SJSA1 (cell line): ENCODE measurements at places on chromosomes 6 and 20. TPM values are rescaled to one million over a fixed set of nuclear protein-coding genes. Genes with fewer than 3 reads are reported as not detected.

DNA sequence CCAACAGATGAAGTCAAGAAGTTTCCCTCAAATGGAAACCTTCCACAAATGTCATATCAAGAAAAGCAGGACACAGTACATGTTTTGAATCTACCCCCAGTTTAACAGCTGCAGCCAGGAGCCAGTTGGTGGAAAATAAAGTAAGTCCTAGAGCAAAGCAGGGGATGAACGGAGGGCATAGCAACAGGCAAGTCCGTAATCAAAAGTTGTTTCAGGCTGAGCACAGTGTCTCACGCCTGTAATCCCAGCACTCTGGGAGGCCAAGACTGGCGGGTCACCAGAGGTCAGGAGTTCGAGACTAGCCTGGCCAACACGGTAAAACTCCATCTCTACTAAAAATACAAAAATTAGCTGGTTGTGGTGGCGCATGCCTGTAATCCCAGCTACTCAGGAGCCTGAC, 2.4 kb upstream of the SALL4 start:
- DNase-seq = no peak
- H3K27ac ChIP-seq = no peak overlapping the region
- no peak overlapping the region for H3K4me3 ChIP-seq
- H3K36me3 ChIP-seq = no peaks in the 10 kb centered on the region

The ZNF165 gene
- 0.08 TPM in 1 of 2 replicates, not detected in the other for total RNA-seq

- peaks cover 56% of the 10 kb centered on the region for H3K27me3 ChIP-seq
- H3K27ac ChIP-seq = no peak overlapping the region
- no peaks in the 10 kb centered on the region for H3K36me3 ChIP-seq
- DNase-seq = no peak
Measured at GRCh38 chr6:93417421-93418013, 1.8 kb downstream of the EPHA7 start.

DNA sequence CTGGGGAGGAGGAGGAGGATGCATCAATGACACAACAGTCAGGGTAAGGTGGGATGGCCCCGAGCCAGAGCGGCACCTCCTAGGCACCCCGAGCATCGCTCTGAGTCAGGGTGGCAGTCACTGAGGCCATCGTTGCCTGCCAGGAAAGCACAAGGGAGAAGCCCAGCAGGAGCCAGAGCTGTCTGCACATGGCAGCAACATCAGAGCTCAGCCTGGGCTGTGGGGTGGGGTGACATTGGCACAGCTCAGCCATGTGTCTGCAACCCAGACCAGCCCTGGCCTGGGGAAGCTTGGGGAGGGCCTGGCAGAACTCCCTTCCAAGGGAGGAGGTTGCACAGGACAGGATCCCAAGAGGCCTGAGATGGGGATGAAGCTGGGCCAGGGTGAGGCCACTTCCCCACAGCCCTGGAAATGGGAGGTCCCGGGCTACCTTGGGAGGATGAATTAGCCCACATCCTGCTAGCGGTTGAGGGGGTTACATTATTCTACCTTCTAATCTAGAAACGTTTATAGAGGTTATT, 255.6 kb downstream of the MAFB start:
- no peak overlapping the region for H3K27ac ChIP-seq
- H3K36me3 ChIP-seq = no peaks in the 10 kb centered on the region
- H3K27me3 ChIP-seq = no peaks in the 10 kb centered on the region
- no peaks in the 10 kb centered on the region for H3K4me1 ChIP-seq

- H3K27me3 ChIP-seq = peaks cover 22% of the 10 kb centered on the region
- peak overlapping the region; percentile 90 for H3K27ac ChIP-seq
- DNase-seq = no peak
- peak overlapping the region; percentile 82; the same call in 1 of the 2 replicates for H3K4me3 ChIP-seq
- peaks cover 64% of the 10 kb centered on the region for H3K4me1 ChIP-seq
- H3K36me3 ChIP-seq = peaks cover 45% of the 10 kb centered on the region
Measured at GRCh38 chr6:131951576-131952230, 531 bp upstream of the CCN2 start.

DNA sequence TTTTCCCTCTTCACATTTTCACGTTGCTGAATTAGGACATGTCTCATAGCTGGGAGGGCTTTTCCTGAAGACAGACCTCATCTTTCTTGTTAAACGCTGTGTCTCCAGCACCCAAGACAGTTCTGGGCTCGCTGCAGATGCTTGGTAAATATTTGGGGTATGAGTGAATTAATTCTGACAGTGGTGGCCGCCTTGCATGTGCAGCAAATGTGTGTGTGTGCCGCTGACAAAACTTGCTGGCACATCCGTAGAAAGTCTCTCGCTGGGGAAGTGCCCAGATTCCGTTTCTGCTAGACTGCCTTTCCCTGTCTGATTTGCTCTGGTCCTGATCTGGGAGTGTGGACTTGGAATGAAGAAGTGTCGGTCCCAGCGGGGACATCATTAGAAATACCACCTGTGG, 48.2 kb upstream of the ZNFX1 start:
- H3K36me3 ChIP-seq = no peaks in the 10 kb centered on the region
- no peak overlapping the region for H3K27ac ChIP-seq
- no peaks in the 10 kb centered on the region for H3K4me1 ChIP-seq
- DNase-seq = no peak
- no peak overlapping the region for H3K4me3 ChIP-seq

DNA sequence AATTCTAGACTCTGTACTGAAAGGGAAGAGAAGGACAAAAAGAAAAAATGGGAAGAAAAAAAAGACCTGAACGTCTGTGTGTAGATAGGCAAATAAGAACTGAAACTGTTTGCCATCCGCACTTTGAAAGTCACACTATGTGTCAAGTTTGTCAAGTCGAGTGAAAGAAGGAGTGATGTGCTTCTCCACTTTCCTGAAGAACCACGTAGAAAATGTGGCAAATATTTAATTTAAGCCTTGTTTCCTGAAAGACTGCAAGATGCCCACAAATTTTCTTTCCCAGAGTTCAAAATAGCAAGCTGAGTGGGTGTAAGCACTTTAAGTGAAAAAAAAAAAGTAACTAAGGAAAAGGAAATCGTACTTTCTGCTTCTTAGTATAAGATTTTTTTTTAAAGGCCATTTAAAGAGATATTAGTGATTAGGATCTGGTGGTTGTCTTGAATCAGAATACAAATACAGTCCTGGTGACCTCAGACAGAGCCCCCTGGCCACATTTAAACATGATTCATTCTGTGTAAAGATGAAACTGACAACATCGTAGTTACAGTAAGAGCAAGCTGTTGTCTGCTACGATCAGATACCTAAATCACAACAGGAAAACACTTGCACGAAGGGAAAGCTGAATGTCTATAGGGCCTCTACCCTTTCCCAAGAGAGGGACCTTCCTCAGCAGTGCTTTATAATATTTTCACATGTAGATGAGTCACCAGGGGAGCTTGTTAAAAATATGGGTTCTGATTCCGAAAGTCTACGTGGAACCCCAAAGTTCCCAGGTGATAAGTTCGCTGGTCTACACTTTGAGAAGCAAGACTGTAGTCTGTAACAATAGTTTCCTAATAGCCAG, 102.3 kb downstream of the HIVEP2 start:
- no peaks in the 10 kb centered on the region for H3K27me3 ChIP-seq
- H3K4me1 ChIP-seq = peaks cover 64% of the 10 kb centered on the region
- H3K27ac ChIP-seq = peak overlapping the region; percentile 48
- peak; percentile 43 for DNase-seq
- H3K4me3 ChIP-seq = no peak overlapping the region

The BANF2 gene
- not detected in 2 replicates for total RNA-seq

DNA sequence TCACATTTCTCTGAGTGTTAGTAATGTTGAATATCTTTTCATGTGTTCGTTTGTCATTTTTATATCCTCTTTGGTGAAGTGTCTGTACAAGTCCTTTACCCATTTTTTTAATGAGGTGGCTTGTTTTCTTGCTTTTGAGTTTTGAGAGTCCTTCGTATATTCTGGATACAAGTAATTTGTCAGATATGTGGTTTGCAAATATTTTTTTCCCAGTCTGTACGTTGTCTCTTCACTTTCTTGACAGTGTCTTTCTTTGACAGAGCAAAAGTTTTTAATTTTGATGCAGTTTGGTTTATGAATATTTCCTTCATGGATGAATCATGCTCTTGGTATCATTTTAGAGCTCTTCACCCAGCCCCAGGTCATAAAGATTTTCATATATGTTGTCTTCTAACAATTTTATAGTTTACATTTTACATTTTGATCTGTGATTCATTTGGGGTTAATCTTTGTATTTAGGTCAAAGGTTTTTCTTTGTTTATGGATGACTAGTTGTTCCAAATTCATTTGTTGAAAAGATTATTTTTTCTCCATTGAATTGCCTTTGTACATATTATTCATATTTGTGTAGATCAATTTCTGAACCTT, 152.5 kb downstream of the MRPL14 start:
- H3K4me3 ChIP-seq = no peak overlapping the region
- no peaks in the 10 kb centered on the region for H3K4me1 ChIP-seq

DNA sequence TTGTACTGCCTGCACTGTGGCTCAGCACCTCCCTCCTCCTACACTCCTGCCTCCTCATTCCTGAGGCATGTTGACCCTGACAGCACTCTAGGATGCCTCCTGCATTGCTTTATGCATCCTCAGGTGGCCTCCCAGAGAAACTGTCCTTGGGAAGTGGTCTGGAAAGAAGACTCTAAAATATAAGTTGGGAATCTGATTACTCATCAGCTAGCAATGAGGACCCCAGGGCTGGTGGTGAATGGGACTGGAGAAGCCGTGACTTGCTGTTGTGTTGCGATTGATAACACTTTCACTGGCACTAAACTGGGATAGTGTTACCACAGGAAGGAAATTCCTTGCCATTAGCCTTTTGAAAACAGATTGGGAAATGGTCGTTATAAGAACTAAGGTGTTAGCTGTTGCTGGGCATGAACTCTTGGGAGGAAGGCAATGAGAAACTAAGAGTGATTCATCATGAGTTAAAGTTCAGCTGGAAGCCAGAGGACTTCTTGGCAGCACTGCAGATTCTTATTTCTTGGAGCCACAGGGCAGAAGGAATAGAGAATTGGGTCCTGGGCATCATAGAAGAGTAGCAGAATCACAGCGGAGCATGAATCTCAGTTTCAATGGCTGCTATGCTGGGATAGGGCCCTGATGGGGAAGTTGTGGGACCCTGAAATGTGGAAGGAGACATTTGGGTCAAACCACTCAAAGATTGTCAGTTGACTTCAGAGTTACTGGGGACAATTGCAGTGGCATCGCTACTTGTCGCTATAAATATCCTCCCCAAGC, 10.1 kb upstream of the SIRPD start:
- H3K36me3 ChIP-seq = no peaks in the 10 kb centered on the region
- H3K4me3 ChIP-seq = no peak overlapping the region

DNA sequence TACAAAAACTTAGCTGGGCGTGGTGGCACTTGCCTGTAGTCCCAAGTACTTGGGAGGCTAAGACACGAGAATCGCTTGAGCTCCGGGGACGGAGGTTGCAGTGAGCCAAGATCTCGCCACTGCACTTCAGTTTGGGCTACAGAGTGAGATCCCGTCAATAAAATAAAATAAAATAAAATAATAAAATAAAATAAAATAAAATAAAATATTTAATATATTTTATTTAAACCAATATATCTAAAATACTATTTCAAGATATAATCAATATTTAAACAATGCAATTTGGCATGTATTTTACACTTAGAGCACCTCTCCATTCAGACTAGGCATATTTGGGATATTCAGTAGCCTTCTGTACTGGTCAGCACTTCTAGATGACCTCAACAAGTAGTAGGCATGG, 142.1 kb downstream of the FOXA2 start:
- peaks cover 4% of the 10 kb centered on the region; the same call in 1 of the 2 replicates for H3K4me1 ChIP-seq
- no peak for DNase-seq
- no peaks in the 10 kb centered on the region for H3K27me3 ChIP-seq
- no peaks in the 10 kb centered on the region for H3K36me3 ChIP-seq

The TBC1D32 gene
- total RNA-seq = 2.1 and 4.8 TPM in 2 replicates

DNA sequence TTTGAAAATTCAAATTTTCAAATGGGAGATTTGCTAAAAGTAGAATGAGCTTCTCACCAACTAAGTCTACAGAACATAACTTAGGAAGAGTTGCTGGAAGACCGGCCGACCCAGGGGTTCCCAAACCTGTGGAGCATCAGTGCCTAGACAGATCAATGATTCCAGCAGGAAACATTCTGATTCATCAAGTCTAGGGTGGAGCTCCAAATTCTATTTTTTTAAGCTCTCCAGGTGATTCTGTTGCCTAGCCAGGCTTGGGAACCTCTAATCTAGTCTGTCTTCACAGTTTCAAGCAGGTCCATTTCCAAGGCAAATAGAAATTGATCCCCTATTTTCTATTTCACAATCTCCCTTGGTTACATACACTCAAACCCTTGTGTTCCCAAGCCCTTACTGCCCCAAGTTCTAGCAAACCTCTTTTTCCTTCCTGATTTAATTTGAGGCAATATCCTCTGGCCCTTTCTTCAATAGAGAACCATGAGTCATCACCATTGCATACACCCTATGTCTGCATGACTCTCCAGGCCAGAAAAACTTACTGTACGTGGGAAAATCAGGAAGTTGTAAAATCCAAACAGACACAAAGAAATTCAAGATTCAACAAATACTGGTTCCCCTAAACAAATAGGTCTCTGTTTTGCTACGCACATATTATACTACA, 8.9 kb downstream of the ATXN1 start:
- peak overlapping the region; percentile 89 for H3K27ac ChIP-seq
- H3K4me3 ChIP-seq = no peak overlapping the region
- peaks cover 21% of the 10 kb centered on the region for H3K36me3 ChIP-seq
- H3K4me1 ChIP-seq = peaks cover 59% of the 10 kb centered on the region

The DYNLT1 gene
- 136 and 199 TPM in 2 replicates for total RNA-seq

- peaks cover 21% of the 10 kb centered on the region for H3K4me1 ChIP-seq
- H3K27me3 ChIP-seq = 0 out of 2 replicates have a peak, but pooled peaks cover 2% of the 10 kb centered on the region
- DNase-seq = no peak
- H3K27ac ChIP-seq = no peak overlapping the region
- no peak overlapping the region for H3K4me3 ChIP-seq
Measured at GRCh38 chr6:110358553-110359160, 508 bp upstream of the METTL24 start.

GRCh38 chr6:161245363-161245762, 28.5 kb downstream of the AGPAT4 start:
- no peak overlapping the region for H3K27ac ChIP-seq
- H3K4me1 ChIP-seq = no peaks in the 10 kb centered on the region
- no peaks in the 10 kb centered on the region for H3K27me3 ChIP-seq
- no peak overlapping the region for H3K4me3 ChIP-seq

DNA sequence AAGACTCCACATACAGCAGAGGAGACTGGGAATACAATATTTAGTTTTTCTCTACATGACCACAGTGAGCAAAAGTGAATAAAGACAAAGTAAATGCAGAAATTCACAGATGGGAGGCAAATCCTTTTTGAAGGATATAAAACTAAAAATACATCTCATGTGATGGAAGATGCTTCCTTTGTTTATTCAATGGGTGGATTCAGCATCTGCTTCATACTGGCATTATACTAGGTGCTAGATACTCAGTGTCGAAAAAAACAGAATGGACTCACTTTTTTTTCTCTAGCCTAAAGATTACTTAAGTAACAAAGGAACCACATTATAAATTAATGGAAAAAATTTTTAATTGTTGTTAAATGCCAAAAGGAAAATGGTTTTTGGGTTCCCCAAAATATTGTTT, 216.2 kb downstream of the TRDN start:
- no peak overlapping the region for H3K27ac ChIP-seq
- no peaks in the 10 kb centered on the region for H3K36me3 ChIP-seq
- no peaks in the 10 kb centered on the region for H3K4me1 ChIP-seq
- DNase-seq = no peak
- H3K27me3 ChIP-seq = no peaks in the 10 kb centered on the region
